ENCODE measurements at places on chromosomes 2 and 18. TPM values are rescaled to one million over a fixed set of nuclear protein-coding genes. Genes with fewer than 3 reads are reported as not detected.

MARS2 gene
- 24.0 TPM for total RNA-seq

LYG2 gene
- not detected for total RNA-seq

RAPH1 gene
- total RNA-seq, result 33.6 TPM

ASB1 gene
- total RNA-seq, result 40.4 TPM

DNA sequence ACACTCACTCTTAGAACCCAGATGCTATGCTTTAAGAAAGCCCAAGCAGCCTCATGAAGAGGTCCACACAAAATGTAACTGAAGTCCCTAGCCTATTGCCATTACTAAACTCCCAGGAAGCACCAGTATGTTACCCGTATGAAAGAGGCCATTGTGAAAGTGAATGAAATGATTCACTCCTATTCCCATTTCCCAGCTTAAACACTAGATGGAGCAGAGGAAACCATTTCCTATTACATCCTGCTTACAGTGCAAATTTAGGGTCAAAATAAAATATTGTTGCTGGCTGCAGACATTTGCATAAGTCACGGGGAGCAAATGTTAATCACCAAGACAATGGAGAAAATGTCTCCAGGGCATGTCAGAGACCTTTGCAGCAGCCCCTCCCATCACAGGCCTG, 989.7 kb upstream of the CRIM1 start:
- peak; percentile 17 for DNase-seq

DNA sequence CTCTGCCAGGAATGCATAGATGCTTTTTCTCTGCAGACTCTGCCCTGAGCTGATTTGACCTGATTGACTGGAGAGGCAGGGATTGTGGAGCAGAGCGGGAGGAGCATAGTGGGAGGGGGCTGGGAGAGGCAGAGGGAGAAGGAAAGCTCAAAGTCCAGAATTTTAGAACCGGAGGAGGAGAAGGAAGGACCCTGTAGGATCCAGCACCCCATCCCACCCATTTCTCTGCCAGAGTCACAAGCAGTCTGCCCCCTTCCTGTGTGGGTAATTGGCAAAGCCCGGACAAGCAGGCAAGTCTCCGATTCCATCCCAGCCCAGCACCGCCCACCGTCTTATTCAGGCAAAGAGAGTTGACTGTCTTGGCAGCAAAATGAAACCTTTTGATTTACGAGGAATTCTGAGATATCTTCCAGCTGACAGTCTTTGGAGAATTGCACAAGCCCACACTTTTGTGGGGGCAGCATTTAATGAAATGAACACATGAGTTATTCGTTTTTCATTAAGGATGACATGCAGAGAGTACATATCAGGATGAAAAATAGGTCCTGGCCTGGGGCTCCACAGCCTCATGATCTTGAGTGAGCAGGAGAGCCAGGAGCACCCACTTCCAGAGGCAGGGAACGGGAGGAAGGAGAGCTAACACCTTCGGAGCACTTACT, 103.1 kb downstream of the MCFD2 start:
- no peak for DNase-seq

DNA sequence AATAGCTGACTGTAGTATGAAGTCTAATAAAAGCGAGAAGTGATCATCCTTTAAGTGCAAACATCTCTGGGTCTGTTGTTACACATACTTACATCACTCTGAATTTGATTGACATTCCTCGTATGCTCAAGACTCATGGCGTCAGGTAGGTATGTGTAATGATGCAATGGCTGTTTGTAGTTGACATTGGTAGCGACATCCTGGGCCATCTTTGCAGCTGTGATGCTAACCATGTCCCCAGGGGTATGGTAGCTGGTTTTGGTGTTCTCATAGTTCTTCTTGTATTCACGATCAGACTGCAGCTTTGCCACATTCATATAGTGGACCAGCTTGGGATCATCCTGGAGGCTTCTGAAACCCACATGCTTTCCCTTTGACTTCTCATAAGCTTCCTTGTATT, 62.0 kb downstream of the NEB start:
- DNase-seq, result peak; percentile 19

DNA sequence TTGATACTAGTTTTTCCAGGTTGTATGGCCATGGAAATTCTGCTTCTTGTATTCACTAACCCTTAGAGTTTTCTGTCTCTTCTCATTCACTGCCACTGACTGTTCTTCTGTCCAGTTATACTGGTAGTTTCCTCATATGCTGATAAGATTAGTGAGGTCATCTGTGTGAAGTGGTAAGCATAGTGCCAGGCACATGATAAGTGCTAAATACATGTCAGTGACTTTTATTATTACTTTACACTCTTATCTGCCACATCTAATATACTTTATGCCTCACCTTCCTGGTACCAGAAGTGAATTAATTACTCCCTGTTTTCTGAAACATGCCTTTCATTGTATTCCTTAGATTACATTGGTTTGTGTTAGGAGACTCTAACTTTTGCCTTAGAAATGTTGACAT, 91.3 kb downstream of the NBEAL1 start:
- no peak for DNase-seq

- DNase-seq, result no peak
These were observed 41.1 kb upstream of the C1GALT1C1L start for GRCh38 chr2:43717322-43717721.

GRCh38 chr18:43914018-43914417, 636.7 kb upstream of the SYT4 start:
- DNase-seq, result no peak

DNA sequence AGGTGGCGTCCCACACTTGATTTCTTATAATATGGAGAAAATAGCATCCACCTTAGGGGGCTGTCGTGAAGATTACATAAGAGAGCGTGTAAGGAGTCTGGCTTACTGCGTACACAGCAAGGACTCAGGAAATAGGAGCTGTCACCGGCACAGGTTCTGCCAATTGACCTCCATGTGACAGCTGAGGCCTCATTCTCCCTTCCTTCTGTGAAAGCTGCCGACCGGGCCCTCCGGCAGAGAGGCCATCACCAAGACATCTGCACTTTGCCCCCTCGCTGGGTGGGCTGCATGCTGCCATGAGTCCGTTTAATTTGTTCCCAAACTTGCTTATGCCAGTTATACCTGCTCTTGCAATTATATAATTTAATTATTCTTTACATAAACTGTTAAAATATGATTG, 27.7 kb downstream of the HS1BP3 start:
- DNase-seq, result no peak

GRCh38 chr2:162243294-162243693, at the start of gene FAP:
Gene FAP (minus strand): TSS chr2:162243445. CDS start chr2:162243327, 118 bp downstream.
- DNase-seq, result no peak

All from NCI-H460 (cell line).